OCI-M1 (cell line): ENCODE measurements at places on chromosomes 2 and 18.
A peak's percentile ranks its signal among the peaks of the same experiment; 100 is the strongest.

- DNase-seq: no peak
Observed at GRCh38 chr2:211157211-211157610, 600.8 kb downstream of the CPS1 start.

DNA sequence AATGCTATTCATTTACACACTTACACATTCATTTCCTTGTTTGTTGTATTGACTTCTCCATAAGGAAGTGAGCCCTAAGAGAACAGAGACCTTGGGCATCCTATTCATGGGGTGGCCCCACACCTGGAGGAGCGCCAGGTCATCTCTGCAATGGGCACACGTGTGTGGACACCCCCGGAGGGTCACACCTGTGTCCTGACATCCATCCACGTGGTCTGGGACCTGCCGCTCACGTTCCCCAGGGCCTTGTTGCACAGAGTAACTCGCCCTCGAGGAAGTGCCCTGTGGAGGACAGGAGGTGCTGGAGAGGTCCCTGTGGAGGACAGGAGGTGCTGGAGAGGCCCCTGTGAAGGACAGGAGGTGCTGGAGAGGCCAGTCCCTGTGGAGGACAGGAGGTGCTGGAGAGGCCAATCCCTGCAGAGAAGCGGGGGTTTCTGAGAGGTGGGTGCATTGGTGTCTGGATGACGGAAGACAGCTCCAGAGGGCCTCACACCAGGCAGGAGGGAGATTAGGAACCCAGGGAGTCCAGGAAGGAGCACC is 73.2 kb upstream of the GPC1 start:
- no peak for DNase-seq

GRCh38 chr2:136114382-136114781 is 3.6 kb downstream of the CXCR4 start:
- DNase-seq: peak; percentile 44

GRCh38 chr2:151808258-151809072 is 19.8 kb downstream of the ARL5A start:
- DNase-seq: peak; percentile 55

GRCh38 chr2:226905718-226906117 is 69.9 kb downstream of the RHBDD1 start:
- DNase-seq: no peak

- no peak for DNase-seq
Observed at GRCh38 chr18:670522-670921, 13.1 kb downstream of the TYMS start.

- DNase-seq: no peak
Observed at GRCh38 chr2:168427451-168427850, 28.6 kb upstream of the CERS6 start.

- peak; percentile 19 for DNase-seq
Observed at GRCh38 chr2:28419443-28420270, 27.0 kb downstream of the FOSL2 start.

DNA sequence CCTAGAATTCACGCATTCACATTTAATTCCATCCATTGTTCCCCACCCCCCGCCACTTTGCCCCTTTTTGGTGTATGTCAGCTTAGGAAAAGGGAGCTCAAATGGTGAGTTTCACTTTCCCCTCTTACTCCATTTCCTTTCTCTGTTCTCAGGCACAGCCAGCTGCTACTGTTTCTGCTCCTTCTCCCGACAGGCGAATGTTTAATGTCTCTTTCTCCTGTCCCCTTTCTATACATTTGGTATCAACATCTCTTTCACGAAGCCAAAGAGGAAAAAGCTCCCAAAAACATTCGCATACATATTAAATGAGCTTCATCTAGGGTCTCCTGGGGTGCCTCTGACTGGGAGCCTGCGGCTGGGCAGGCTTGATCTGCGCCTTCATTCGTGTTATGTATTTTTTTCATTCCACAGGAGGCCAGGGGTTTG is 124.2 kb upstream of the SATB2 start:
- peak; percentile 49 for DNase-seq
